ENCODE measurements at places on chromosomes 12 and 14.

DNA sequence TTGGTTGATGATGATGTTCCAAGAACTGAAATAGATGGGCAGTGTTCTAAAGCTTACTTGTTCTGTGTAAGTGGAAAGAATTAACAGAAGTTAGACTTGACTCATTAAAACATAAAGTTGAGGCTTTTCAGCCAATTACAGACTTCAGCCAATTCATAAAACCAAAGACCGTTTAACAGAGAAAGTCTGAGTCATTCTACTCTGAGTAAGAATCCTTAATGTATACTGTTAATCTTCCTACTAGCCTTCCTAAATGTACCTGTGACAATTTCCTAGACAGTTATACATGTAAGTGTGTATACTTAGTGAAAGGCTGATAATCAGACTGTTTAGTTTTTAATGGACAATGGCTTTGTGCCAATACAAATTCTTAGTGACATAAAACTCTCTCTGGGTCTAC is 681.0 kb downstream of the RPL10L start:
- DNase-seq = no peak

DNA sequence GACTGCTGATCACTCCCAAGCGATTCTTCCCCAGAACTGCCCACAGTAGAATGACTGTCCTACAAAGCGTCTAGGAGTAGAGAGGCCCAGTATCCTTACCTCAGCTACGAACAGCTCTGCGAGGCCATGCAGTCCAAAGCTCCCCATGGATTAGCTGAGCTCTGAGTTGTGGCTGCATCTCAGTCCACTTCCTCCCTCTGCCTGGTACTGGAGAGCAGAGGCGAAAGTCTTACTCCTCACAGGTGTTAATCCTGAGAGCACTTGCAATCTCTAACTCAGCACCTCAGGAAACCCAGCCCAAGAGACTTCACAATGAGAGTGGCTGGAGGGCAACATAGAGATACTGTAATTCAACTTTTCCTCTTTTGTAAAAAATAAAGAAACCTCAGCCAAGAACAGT is 493.1 kb downstream of the BCAT1 start:
- DNase-seq = no peak

- no peak for DNase-seq
Observed at GRCh38 chr12:95182868-95183415, 34.3 kb downstream of the FGD6 start.

DNA sequence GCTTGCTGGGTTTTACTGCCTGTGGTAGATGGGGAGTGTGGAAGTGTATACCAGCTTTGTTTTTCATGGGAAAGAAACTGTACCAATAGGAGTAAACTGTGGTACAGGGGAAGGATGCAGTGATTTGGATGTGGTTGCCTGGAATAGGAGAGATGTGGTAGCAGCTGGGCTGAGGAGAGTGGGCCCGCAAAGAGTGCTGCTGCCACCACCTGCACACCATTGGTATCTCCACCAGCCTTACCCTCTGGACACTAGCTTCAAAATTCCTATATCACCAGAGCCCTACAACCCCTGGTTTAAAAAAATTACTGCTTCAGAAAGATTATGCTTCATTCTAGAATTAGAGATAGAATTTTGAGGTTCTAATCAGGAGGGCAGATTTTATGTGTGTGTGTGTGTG is 53.6 kb downstream of the AKAP6 start:
- DNase-seq = no peak

DNA sequence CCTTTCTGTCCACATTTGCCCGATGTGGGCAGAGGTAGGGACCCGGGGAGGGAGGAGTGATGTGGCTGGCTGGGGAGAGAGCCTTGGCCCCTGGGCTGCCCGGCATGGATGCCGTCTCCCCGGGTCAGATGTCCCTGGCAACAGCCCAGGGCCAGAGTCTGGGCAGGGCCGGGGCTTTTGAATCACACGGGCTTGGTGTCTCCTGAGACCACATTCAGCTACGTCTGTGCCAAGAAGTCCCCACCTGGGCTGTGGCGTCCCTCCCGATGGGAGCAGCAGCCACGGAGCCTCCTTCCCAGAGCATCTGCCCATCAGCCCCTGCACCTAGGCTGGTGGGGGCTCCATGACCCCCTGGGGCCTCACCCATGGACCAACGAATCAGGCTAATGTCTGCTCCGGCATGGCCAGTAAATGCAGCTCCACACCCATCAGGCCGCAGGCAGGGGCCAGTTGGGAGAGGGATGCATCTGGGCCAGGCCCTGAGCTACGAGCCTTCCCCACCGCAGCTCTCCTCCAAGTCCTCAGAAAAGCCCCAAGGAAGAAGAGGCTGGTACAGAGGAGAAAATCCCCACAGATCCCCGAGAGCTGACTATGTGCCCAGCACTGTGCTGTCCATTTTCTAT is 109.4 kb downstream of the RFLNA start:
- no peak for DNase-seq

- no peak for DNase-seq
Observed at GRCh38 chr12:131900397-131900796, 6.0 kb downstream of the ULK1 start.

GRCh38 chr14:76073717-76074116 is 78.0 kb upstream of the GPATCH2L start:
- no peak for DNase-seq

DNA sequence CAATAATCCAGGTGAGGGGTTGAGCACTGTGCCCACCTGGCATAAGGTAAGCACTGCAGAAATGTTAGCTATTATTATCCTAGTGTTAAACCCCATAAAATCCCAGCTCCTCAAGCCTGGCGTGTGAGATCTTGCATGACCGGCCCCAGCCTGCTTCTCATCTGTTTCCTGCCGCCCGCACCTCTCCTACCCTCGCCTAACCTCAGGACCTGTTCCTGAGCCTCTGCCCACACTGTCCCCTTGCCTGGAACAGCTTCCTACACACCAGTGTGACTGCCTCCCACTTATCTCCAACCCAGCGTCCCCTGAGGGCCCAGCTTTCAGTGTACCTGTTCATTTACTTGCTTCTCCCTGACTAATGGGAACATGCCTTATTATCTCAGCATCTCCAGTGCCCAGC is 24.7 kb downstream of the ISCA2 start:
- DNase-seq = no peak

DNA sequence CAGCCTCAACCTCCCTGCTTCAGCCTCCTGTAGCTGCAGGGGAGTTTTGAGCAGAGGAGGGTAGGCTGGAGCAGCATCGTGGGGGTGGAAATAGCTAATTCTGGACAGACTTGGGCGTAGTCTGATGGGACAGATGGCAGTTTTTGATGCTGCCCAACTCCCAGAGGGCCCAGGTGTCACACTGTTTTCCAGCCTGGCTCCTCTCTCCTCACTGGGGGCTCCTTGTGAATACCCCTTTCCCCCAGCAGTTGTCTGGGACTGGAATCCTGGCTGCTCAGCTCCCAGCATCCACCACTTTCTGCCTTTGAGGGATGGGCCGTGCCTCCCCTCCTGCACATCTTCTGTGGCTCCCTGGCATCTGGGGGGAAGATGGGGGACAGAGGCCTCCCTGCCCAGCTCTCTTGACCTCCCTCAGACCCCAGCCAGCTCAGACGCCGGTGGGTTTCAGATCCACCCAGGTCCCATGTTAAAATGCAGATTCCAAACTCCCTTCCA is 34.0 kb downstream of the SH2B3 start:
- no peak for DNase-seq

GRCh38 chr12:28027328-28027727 is 54.8 kb upstream of the PTHLH start:
- no peak for DNase-seq

GRCh38 chr12:81758421-81759189 is 545 bp downstream of the PPFIA2 start:
- DNase-seq = no peak

- no peak for DNase-seq
Observed at GRCh38 chr12:78239544-78239943, 408.9 kb downstream of the NAV3 start.

DNA sequence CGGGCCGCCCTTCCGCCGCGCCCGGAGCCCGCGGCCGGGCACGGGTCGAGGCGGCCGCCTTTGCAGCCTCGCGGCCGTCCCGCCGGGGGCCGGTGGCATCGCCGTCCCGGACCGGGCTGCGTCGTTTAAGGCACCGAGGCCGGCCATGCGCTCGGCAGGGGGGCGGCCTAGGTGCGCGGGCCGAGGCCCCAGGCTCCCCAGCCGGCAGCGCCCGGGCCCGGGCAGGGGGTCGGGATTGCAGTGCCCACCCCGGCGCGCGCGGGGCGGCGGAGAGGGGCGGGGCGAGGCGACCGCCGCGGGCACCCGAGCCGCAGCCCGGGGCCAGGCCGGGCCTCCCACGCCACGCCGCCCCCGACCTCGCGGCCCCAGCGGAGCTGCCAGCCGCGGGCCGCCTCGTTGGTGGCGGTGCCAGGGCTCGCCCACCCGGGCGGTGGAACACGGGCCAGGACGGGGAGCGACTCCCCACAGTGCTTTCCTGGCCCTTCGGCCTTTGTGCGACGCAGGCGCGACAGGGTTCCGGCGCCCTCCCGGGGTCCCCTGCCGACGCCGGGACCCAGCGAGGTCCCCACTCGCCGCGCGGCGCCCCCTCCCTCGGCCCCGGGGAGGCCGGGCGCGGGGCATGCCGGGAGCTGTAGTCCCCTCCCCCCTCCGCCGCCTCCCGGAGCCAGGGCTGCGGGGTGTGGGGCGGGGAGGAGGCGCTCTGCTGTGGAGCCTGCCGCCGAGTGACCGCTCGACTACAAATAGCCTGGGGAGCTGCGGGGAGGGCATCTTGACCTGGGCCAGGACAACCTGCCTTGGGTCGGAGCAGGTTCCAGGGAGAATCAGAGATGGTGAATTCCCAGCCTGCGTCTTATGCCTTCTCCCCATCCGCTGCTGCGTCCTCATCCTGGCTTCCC is 769 bp downstream of the FKBP4 start:
- DNase-seq = no peak

DNA sequence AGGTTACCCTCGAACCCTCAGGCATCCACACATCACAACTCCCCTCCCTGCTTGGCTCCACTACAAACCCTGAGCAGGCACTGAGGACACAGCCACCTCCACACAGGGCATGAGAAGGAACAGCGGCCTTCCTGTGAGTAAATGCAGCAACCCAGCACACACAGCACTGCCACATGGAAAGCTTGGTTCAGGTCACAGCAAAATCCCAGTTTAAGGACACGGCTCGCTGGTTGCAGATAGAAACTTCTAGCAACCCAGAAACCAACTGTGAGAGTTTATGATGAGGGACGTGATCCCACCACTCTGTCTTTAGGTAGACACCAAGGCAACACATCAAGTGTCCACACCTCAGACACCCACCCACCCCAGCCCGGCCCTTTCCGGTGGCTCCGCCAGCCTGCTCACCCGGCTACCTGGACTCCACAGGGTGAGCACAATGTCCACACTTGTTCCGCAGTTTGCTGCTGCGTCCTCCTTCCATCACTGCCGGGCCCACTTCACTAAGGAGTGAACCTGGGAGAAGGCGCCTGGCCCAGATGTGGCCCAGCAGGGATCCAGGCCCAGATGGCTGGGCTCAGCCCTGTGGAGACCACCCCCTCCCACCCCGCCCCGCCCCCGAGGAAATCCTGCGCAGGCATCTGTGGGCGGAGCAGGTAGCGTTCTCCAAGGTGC is 13.2 kb downstream of the CDCA4 start:
- DNase-seq = no peak

GRCh38 chr14:59374048-59374447 is 91.1 kb downstream of the GPR135 start:
- DNase-seq = no peak

DNA sequence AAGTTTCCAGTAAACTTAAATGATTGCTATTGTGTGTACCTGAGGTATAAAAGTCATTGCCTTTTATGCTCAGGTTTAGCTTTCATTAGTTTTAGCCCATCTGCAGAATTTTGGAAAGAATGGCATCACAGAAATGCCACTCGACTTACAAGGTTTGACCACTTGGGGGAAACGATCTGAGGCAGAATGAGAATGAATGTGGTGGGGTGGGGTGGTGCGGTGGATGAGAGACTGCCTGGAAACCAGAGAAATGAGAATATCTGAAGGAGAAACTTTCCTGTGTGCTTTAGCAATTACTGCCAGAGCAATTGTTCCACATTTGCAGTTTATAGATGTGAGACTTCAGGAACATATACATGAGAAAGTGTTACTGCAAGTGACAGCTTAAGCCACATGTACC is 225.4 kb upstream of the PDE3A start:
- DNase-seq = no peak

- no peak for DNase-seq
Observed at GRCh38 chr14:59020382-59020781, 168.1 kb upstream of the DAAM1 start.

DNA sequence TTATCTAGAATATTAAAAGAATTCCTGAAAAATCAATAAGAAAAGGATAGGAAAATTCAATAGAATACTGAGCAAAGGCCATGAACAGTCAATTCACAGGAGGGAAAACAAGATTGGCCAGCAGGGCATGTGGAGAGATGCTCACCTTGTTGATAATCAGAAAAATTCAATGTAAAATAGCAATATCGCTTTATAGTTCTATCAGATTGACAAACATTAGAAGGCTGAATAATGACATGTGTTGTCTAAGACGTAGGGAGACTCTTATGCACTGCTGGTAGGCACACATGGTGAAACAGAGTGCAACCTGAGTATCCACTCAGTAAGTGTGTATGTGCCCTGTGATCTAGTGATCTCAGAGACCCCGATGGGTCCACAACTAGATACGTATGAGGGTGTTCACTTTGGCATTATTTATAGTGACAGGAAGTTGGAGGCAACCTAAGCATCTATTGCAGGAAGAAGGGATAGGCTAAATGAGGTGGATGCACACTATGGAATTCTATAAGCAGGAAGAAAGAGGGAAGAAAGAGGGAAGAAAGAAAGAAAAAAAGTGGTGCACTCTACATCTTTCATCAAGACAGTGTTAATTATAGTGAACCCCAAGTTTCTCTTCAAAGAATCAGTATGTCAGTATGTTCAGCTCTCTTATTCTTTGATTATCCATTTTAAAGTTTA is 3.8 kb upstream of the ANKRD33 start:
- DNase-seq = no peak

DNA sequence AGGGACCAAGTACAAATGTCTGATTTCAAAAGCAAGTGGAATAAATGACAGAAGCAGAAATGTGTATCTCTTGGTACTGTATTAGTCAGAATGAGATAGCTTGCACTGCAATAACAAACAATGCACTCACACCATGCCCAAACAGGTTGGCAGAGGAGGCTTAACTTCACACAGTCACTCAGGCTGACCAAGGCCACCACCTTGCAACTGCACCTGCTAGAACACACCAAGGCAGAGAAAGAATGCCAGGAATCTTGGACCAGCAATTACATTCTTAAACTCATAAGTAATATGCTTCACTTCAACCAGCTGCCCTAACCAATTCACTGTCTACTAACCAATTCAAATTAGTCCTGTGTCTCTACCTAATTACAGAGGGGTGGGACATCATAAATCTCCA is 378.3 kb downstream of the BCL11B start:
- no peak for DNase-seq

DNA sequence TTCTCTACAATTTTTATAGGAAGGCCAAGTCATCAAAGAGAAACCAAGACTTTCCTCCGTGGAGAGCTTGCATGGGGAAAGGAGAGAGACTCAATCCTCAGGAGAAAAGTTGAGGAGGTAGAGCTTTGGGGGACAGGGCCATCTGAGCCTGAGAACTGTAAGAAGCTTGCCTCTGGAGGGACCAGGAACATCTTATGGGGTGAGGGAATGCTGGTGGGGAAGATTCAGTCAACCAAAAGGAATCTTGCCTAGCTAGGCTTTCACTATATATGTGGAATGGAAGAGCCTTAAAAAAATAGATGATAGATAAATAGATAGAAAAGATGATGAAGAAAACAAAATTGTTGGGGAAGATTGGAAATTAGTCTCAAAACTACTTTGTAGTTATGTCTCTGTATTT is 63.5 kb downstream of the DYRK2 start:
- DNase-seq = no peak

- no peak for DNase-seq
Observed at GRCh38 chr14:95770777-95771176, 56.9 kb upstream of the TCL1A start.
